ENCODE measurements at places on chromosomes 13 and 19.

DNA sequence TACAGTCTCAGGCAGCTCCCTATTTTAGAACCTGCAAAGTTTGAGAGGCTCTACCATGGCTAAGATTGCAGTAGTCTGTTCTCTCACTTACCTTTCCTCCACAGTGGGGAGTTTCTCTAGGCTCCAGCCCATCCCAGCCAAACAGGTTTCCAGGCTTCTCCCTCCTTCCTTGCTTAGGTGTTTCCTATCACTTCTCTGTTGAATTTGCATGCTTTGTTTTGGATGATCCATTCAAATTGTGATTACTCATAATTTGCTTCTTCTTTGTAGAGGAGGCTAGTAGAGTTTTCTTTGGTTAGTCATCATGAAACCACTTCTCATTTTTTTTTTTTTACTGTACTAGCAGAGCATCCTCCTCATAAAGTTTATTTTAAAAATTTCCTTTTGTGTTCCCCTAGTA lies 1242.2 kb upstream of the MIR17HG start:
- DNase-seq = no peak

DNA sequence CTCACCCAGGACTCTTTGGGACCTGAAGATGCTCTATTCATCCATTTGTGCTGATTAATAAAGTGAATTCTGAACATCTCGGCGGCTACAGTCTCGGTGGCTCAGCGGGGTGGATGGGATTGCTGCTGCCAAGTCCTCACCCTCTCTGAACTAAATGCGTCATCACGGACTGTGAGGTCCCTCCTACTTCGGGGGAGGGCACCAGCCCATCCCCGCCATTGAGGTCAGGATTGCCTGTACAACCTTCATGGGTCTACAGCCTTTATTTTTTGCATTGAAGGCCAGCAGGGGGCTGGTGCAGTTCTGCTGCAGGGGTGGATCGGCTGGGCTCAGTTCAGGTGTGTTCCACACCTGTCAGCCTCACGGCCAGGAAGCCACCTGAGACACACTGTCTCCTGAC lies 181.8 kb downstream of the COL4A1 start:
- DNase-seq = no peak

DNA sequence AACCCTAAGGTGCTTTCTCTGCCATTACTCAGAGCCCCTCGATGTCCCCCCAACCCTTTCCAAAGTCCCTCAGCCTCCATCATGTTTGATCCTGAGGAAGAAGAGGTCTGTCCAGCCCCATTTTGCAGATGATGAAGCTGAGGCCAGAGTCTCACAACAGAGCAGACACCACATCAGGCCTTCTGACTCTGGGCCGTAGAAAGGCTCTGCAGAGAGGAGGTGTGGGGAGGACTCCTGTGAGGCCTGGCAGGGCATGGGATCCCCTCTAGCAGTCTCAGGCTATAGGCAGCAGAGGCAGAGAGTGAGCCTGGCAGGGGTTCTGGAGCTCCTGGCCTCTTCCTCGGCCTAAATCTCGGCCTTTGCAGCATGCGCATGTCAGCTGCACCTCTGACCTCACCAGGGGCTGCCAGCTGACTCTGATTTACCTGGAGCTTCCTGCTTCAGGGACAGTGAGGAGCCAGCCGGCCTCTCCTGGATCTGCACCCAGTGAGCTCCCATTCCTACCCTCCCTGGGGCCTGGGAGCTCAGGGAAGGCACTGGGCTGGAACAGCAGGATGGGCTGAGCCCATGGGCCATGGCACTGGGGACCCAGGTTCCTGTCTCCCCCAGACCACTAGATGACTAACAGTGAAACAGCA lies 41.7 kb upstream of the VSTM2B start:
- DNase-seq = peak; percentile 73

DNA sequence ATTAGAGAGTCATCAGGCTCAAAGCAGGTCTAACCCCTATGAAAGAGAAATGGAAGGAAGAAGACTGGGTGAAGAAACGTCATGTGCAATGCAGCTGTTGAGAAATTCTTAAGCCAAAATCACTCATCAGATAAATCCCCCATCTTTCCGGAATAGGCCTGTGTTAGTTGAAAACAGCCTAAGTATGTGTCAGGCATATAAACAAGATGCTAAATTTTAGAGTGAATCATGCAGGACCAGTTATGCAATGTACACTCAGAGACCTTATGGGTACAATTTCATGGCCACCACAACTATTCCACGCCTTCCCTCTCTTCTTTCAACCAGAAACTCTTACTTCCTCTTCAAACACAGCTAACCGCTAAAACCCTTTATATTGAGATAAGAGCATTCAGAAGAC lies 717.7 kb upstream of the ATXN8OS start:
- DNase-seq = no peak

- DNase-seq = no peak
These were observed 1124.9 kb downstream of the DIAPH3 start for GRCh38 chr13:59038824-59039223.

GRCh38 chr13:24172071-24172470 lies 11.6 kb downstream of the SPATA13 start:
- DNase-seq = no peak

DNA sequence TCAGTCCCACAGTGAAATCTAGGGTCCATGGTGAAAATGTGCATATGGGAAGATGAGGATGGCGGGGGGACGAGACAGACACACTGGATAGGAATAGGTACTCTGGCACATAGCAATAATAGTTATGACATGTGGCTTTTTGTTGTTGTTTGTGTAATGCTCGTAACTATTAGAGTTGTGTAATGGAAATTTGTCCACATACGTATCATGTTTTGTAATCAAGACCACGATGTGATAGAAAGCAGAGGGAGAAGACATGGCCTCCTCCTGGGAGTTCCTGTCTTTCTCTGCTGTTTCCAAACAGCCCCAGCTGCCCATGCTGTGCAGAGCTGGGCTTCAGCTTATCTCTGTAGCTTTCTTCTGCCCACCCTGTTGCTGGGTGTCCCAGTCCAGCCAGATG lies 185.3 kb upstream of the TMTC4 start:
- no peak for DNase-seq

DNA sequence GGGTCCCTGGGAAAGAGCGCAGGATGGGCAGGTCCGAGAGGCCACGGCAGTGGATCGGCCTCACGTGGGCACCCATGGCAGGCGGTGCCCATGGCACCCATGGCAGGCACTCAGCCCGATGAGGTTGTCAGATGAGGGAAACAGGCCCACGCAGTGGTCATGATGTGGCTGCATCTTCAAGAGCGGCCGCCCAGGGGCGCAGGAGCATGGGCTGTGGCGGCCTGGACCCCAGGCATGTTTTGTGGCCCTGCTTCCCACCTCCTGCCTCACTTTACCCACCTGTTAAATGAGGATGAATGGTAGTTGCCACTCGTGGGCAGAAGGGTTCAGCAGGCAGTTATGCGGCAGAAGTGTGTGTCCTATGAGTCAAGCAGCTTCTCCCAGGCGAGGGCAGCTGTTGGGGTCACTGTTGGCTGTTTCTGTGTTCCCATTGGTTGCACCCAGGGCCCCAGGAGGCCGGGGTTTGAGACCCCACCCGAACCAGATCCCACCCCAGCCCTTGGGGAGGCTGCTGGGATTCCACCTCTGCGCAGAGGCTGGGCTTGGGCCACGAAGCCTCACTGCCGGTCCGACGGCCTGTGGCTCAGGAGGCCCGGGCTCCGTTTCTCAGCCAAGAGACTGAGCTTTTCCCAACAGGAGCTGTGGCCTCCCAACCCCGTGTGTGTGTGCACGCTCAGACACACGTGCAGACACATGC lies 30.0 kb downstream of the CSNK1G2 start:
- no peak for DNase-seq

GRCh38 chr19:9883231-9883758 lies 48.2 kb downstream of the PIN1 start:
- no peak for DNase-seq

DNA sequence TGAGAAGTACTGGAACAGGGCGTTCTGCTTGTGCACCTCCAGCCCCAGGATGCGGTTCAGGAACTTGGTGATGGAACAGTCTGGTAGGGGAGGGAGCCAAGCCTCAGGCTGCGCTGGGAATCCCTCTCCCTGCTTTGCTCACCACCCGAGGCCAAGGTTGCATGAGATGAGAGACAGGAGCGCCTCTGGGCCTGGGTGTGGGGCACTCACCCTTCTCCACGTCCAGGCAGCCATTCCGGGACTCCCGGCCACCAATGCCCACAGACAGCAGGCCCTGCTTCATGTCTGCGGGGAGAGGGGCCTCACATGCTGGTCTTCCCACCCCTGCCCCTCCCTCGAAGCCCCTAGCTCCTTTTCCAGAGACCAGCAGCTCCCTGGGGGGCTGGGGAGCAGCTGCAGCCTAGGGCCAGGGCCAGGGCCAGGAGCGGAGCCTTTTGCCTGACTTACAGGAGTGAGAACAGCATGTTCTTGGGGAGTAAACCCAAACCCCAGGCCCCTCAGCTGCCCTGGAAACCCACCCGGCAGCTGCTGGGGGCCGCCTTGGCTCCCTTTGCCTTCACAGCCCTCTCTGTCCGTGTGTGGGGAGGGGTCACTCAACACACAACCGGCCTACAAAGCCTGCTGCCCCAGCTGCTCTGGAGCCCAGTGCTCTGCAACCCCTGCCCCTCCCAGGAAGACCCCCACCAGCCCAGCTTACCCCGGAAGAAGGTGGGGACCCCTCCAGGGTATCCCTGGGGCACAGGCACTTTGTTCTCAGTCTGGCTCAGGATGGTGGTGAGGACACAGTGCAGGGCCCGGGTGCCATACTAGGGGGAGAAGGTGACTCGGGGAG lies 7.2 kb downstream of the GPX4 start:
- DNase-seq = peak; percentile 82

DNA sequence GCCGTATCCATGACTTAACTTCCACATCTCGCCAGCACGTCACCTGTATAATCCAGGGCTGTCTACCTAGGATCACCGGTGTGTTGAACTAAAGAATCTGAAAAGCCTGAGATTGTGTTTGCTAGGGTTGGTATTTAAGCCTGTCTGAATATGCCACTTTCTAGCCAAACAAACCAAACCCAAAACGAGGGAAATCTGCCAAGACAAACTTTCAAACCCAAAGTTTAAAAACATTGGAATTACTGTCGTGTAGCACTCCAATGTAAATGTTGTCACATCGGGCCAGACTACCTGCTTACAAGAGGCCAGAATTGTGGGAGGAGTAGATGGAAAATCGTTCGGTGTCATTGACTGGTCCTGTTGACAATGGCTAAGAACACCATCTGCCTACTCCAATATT lies 747.8 kb downstream of the EFNB2 start:
- no peak for DNase-seq

GRCh38 chr19:1698636-1699035 lies 46.2 kb upstream of the TCF3 start:
- DNase-seq = no peak

GRCh38 chr13:30429235-30429634 lies 6.9 kb downstream of the UBE2L5 start:
- no peak for DNase-seq

- DNase-seq = no peak
These were observed 94.7 kb downstream of the RGCC start for GRCh38 chr13:41552031-41552430.

GRCh38 chr19:23509686-23510450 lies 114.6 kb upstream of the ZNF91 start:
- no peak for DNase-seq

DNA sequence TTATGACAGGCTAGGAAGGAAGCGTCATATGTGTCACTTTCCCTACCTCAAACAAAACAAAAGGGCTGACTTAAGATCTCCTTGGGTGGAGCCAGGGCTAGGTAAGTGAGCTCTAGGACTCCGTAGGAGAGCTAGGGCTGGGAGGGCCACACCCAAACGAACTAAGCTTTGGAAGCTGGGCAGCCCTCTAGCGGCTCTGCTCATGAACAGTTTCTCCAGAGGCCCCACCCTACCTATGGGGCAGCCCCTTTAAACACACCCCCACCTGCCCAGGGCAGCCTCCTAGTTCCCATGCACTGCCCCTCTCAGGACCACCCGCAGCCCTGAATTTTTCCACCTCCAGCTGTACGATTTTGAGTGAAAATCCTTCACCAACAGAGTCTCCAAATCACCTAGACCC lies 3.5 kb downstream of the PEG3 start:
- no peak for DNase-seq

DNA sequence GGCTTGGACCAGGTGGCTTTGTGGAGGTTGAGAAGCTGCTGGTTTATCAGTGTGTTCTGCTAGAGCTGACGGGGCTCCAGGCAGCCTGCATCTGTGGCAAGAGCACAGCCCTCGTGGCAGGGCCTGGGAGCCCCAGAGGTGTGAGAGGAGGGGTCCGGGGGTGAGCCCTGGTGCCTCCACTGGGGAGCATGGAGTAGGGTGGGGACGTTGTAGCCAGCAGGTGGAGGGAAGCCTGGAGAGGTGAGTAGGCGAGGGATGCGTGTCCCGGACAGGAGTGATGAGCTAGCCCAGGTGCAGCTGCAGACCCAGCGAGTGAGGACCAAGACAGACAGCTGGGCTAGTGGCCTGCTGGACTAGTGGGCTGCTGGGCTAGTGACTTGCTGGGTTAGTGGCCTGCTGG lies 51.0 kb downstream of the SLC7A9 start:
- DNase-seq = no peak

- DNase-seq = no peak
These were observed 22.5 kb downstream of the SERP2 start for GRCh38 chr13:44395976-44396694.

GRCh38 chr13:72180253-72180952 lies 313.4 kb upstream of the DACH1 start:
- no peak for DNase-seq

DNA sequence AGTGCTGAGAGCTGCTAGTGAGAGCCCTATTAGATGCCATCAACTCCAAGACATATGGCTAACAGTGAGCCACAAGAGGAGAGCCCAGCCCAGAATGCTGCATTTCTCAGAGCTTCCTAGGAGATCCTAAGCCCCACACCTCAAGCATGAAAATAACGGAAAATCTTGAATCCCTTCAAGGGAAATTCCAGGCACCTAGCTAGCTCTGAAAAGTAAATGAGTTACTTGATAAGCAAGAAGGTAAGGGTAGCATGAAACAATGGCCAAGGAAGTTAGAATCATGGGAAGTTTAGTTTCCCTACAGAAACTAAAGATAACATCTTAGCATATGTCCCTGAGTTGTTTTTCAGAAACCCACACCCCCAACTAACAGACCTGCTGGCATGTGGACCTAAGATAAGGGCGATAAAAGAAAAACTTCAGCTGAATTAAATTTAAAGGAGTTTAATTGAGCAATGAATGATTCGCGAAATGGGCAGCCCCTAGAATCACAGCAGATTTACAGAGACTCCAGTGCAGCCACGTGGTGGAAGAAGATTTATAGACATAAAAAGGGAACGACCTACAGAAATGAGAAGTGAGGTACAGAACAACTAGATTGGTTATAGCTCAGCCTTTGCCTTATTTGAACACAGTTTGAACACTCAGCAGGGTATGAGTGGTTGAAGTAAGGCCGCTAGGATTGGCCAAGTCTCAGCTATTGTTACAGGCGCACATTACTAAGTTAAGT lies 301.3 kb upstream of the DACH1 start:
- no peak for DNase-seq

- no peak for DNase-seq
These were observed 11.6 kb downstream of the CLDN10 start for GRCh38 chr13:95564091-95564490.
